ENCODE measurements at places on chromosomes 4 and X.

GRCh38 chr4:141711211-141711610 is 74.8 kb downstream of the IL15 start:
- DNase-seq = peak; percentile 54

- no peak for DNase-seq
Observed at GRCh38 chr4:112516471-112517066, 589 bp upstream of the NEUROG2 start.

- no peak for DNase-seq
Observed at GRCh38 chr4:52711834-52712250, 39.4 kb downstream of the ERVMER34-1 start.

DNA sequence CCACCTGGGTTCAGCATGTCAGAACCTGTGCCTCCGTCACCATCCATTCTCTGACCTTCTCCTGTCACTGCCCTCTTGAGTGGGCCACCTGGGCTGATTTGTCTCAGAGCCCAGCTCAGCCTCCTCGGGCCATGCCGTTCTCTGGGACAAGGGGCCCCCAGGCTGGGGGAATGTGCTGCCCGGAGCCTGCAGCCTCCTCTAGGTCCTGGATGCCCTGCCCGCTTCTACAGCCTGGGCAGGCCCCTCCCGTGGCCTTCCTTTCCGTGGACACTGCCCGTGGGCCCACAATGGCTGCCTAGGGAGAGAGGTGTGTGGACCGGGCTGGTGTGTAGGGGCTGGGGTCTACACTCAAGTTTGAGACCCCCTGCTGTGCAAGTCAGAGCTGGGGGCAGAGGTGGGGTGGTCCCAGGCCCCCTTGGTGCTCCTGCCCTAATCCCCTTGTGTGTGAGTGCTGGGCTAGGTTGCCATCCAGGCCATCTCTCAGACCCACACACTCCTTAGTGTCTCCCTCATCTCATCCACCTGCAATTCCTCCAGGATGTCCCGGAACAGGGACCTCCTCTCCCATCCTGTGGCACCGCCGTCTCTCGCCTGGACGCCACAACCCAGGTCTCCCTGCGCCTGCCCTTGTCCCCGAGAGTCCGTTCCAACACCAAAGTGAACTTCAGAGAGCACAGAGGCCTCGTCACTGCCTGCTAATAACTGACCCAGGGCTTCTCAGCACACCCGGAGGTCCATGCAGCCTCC is 12.4 kb downstream of the PSAPL1 start:
- no peak for DNase-seq

GRCh38 chr4:63361628-63362027 is 1047.6 kb downstream of the TECRL start:
- DNase-seq = no peak

DNA sequence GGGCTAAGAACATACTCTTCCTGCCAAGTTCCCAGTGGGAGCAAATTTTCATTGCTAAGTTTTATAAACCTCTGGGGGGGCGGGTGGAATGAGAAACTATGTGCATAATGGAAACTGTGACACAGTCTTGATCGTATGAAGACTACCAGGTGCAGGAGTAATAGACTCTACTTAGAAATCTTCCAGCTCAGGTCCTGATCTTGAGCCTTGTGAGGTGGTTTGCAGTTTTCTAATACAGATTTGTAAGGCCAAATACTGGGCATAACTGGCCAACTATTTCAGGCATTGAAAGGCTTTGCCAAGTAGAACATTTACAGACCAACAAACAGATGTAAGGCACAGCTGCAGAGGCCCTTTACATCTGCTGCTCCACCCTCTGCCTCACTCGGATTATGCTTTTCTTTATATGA is 89.7 kb upstream of the CBR4 start:
- peak; percentile 78 for DNase-seq

GRCh38 chrX:16970977-16971376 is 24.5 kb downstream of the REPS2 start:
- DNase-seq = peak; percentile 18

DNA sequence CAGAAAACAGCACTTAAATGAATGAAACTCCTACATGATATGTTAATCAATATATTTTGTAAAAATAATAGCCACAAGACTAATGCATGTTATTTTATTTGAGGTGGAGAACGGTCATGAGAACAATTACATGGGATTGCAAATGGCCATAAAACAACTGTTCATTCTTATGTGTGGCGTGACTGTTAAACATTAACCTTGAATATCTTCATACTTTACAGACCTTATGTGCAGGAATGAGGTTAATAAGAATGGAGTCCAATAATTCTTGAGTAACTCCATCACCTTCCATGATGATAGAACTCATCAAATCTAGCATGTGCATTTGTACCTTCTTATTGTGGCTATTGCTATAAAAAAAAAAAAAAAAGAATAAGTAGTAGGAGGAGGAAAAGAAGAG is 55.3 kb downstream of the PDS5A start:
- DNase-seq = no peak

DNA sequence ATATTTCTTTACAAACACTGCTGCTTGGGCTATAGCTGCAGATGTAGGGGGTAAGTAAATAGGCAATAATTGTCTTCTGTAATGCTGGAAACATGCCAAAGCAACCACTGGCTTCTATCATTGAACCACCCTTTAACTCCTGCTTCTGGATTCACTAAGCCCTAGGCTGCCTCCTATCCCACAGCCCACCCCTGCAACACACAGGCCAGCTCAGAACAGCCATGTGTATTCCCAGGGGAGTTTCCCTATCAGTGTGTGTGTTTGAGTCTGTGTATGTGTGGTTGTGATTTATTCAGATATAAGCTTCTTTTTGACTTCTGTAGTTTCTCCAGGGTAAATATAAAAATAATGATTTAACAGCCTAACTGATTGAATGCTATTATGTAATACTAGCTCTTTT is 291.3 kb downstream of the PCDH10 start:
- no peak for DNase-seq

GRCh38 chr4:33078145-33078544 is 2358.0 kb downstream of the PCDH7 start:
- DNase-seq = no peak

- DNase-seq = peak; percentile 52
Observed at GRCh38 chrX:34631479-34632220, 25.4 kb downstream of the TMEM47 start.

- peak; percentile 35 for DNase-seq
Observed at GRCh38 chr4:114019276-114019968, 40.0 kb upstream of the ARSJ start.

GRCh38 chr4:81736324-81736723 is 264.6 kb upstream of the RASGEF1B start:
- no peak for DNase-seq

- DNase-seq = peak; percentile 45
Observed at GRCh38 chr4:162497564-162498167, 333.9 kb upstream of the FSTL5 start.

- DNase-seq = no peak
Observed at GRCh38 chr4:107253090-107253489, 217.0 kb upstream of the DKK2 start.

- peak; percentile 29 for DNase-seq
Observed at GRCh38 chrX:3175659-3176438, 134.6 kb downstream of the ARSF start.

DNA sequence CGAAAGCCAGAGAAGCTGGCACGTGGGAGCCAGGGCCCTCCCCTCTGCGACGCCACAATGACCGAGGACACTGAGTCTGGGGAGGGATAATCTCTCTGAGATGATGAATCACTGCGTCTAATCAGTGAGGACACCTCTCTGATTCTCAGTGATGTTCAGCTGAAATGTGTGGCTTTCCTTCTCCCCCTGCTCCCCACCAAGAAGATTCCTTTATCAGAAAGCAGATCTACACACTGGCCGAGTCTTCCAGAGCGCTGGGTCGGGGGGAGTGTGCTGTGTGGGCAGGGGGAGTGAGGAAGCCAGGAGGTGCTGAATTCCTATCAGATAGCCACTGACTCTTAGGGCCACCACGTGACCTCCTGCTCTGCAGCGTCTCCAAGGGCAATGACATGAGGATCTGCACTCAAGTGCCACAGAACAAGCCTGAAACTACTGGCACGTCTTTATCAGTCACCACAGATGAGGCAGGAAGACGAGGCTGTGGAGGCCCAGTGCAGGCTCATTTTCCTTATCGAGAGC is 89.2 kb downstream of the GATB start:
- DNase-seq = no peak

DNA sequence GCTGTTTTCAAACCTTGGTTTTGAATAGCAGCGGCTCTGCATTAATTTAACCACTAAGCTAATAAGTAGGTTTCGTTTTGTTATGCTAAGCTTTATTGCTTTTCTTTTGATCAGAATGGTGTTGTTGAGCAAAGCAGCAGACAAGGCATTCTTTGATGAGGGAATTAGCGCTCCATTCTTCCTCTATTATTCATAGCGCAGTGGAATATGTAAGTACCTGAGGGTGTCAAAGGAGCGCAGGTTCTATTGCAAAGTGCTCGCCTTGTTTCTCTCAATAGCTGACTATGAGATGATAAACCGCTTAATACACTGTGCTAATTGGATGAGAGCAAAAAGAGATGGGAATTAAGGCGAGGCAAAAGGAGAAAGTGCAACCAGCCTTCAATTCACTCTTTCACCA is 16.3 kb downstream of the ARX start:
- DNase-seq = no peak

- DNase-seq = no peak
Observed at GRCh38 chr4:139630991-139631390, 34.6 kb upstream of the MGST2 start.

DNA sequence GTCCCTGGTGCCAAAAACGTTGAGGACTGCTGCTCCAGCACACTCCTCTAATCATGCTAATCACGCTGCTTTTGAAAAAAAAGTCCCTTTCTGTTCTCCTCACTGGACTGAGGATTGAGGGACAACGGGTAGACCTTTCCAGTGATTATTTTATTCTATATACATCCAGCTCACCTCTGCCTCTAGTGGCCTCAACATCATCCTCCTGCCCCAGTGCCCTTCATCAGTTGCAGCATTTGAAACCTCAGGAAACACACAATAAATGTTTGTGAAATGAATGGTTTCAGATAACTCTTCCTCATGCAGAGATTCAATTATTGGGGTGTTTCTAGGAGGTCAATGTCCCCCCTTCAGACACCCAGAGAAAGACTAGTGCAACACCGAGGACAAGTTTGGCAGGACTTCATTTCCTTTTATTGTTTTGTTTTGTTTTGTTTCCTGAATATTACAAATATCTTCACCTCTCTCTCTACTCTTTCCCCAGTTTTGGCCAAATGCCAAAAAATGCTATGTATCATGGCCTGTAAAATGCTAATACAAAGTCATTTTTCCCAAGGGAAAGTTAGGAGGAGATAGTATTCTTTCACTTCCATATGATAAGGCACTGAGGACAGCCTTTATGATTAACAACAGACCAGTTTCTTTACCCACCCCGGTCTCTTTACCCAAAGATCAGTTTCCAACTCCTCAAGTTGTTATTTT is 460.1 kb upstream of the SLIT2 start:
- peak; percentile 47 for DNase-seq

DNA sequence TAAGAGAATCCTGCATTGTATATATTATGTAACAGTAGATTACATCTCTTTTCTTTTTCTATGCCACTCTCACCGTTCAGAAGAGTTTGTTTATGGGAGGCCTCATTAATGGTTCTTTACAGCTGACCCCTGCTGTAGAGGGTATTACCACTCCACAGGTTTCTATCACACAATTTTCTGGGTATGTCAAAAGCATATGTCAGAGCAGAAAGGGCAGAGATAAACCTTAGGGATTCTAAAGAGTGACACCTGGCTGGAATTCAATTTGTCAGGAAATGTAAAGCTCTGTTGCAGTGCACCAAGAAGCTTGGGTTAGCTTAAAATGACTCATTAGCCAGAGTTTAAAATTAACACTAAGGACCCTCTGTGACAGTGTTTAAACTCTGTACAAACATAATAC is 658.7 kb downstream of the PCDH18 start:
- DNase-seq = no peak

- no peak for DNase-seq
Observed at GRCh38 chrX:53133400-53133799, 39.5 kb downstream of the KANTR start.

DNA sequence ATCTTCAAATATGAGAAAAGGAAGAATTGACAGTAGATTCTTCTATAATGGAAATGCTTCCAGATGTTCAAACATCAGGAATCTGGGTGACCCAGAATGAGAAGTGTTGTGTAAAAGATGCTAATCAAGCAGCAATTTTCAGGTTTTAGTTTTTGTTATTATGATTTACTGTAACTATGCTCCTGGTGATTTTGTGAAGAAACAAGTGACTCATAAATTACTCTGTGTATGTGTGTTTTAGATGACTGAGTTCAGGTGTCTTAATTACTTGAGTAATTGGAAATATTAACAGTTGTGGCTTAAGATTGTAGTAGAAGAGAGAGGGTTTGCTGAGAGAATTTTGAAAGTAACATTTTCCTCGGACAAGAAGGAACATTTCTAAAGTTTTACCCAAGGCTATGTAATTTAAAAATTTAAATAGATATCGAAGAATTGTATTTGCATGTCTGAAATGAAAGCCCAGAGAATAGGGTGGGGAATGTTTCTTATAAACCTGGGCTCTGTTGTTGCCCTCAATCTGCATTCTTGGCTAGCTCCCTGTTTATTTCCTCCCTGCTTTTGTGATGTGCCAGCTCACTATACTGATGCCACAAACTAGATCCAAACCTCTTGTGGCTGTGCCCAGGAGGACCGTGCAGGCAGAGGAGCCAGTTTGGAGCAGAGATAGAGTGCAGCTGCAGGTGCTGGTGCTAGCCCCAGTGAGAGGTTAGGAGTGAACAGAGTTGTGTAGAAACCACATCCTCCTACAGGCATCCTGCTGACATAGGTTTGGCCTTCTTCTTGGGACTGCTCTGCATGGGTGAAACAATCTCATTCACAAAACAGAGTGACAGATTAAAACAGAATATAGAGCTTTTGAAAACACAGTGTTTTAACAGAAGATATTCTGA is 25.4 kb upstream of the TNIP3 start:
- DNase-seq = no peak

DNA sequence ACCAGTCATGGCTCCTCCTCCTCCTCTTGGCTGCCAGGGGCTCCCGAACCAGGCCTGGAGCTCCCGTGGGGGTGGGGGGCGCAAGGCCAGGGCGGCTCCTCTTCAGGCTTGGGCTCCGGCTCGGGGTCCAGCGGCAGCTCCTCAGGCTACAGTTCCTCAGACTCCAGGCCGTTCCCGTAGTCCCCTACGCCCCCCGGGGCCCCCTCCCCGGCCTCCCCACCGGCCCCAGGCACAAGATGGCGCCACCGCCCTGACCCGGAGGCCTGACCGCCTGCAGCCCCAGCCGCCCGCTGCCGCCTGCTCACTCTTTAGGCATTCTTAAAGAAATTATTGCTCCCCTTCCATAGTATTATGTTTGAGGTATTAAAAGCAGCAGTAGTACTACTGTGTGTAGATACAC is 54.5 kb downstream of the TAF1 start:
- no peak for DNase-seq

DNA sequence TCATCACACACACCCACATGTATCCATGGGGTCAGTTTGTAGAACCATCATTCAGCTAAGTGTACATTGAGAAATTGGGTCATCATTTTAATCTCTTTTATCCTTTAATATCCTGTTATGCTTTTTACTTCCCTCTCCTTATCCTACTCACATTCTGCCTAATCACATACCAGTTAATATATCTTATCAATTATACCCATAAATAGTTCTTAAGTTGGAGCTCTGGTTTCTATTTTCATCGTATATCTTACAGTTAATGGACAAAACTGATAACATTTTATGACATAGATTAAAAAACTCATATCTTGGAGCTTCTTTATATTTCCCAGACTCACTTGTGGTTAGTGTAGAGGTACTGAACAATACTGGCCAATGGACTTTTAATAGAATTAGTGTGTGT is 729.5 kb upstream of the LCORL start:
- DNase-seq = no peak
